Epithelial cell of proximal tubule (primary cell): ENCODE measurements at places on chromosomes 3 and 15.
A peak's percentile ranks its signal among the peaks of the same experiment; 100 is the strongest.

GRCh38 chr15:100500226-100500990, 28.3 kb downstream of the CERS3 start:
- DNase-seq = no peak

GRCh38 chr3:9947025-9947995, 4.9 kb downstream of the PRRT3 start:
- no peak for DNase-seq

- DNase-seq = no peak
Measured at GRCh38 chr3:177713928-177714900, 516.9 kb upstream of the TBL1XR1 start.

- no peak for DNase-seq
Measured at GRCh38 chr3:126934031-126934531, 48.8 kb upstream of the PLXNA1 start.

GRCh38 chr3:151686257-151686656, 47.5 kb upstream of the AADACL2 start:
- no peak for DNase-seq

DNA sequence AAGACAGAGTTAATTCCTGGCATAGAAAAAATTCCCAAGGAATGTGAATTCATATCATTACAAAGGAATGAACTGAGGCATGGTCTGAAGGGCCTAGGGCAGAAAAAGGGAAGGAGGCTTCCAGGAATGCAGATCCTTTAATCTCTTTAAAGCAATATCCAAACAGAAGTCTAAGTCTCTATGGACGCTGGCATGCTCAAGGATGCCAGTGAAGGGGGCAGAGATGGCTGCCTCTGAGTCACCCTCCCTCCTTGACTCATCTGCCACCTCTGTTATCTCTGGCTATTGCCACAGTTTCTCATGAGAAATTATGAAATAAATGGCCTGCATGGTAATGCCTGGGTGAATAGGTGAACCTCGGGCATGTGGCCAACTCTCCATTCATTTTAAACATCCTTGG, 96.3 kb upstream of the BCL6 start:
- DNase-seq = peak; percentile 42

DNA sequence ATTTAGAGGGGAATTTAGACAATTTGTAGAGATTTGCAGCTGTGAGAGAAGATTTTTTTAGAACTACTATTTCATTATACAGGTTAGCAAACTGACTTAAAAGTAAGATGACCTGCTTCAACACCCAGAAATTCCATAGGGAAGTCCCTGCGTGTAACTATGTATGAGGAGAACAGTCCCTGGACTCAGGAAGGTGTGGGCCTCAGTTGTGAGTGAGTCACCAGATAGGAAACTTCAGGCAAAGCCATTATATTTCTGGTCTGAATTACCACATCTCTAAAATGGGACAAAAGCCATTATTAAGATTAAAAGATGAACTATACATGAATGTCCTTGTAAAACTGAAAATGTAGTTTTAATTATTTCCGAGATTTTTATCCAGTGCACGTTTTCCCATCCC, 488.3 kb upstream of the GOLIM4 start:
- DNase-seq = no peak

- DNase-seq = no peak
Measured at GRCh38 chr3:178476886-178477285, 59.4 kb upstream of the KCNMB2 start.

- no peak for DNase-seq
Measured at GRCh38 chr15:89837134-89837829, 22.6 kb upstream of the ANPEP start.

- DNase-seq = no peak
Measured at GRCh38 chr3:160125258-160125657, 100.0 kb upstream of the C3orf80 start.

DNA sequence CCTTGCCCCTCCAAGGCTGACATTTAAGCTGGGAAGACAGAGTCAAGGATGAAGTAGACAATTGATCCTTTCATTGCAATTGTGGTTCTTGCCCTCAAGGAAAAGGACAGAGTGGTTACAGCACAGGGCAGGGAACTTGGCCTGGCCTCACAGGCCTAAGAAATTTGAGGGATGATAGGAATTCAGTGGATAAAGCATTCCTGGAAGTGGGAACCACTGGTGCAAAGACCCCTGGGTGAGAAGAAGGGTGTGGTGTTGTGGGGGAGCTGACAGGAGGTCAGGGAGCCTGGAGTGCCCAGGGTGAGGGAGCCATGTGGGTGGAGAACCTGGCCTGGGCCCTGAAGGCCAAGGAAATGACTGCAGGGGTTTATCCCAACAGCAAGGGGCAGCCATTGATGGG, 287.4 kb downstream of the UACA start:
- DNase-seq = no peak

DNA sequence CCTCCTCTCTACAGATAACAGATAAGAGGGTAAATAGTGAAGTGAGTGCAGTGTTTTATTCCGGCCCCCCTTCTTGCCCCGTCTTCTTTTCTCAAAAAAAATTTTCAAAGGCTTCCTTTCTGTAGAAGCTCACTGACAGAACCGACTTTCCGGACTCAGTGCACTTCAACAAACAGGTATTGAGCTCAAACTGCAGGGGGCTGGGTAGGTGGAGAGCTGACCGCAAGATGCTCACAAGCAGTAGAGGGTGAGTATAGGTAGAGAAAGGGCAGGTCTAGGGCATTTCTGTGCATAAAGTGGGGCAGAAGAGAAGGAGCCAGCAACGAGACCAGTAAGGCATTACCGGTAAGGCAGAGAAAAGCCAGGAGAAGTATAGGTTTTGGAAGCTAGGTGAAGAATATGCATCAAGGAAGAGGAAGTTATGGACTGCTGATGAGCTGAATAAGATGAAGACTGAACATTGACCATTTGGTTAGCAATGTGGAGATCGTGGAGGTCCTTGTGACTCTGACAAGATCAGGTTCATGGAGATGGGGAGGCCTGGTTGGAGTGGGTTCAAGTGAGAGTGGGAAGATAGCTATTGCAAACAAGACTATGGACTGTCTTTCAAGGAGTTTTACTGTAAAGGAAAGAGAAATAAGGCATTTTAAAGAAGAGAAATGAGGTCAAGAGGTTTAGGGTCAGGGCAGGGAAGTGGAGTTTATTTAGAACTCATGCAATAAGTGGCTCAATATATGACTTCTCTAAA, 97.4 kb downstream of the ST6GAL1 start:
- DNase-seq = no peak

DNA sequence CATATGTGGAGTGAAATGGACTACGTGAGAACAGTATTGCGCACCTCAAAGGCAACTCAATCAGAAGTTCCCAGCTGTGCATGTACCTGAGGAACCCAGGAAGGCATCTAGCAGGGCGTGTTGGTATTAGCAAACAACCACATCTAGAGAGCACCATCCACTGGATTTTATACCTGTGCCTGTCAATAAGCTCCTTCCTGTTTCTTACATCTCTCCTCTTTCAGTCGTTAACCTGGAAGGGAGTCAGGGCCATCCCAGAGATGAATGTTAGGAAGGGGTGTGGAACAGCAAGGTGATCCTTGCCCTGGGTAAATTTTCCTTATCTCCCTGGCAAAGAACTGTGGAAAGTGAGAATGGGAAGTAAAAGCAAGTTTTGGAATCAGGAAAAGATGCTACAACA, 29.6 kb upstream of the CHMP2B start:
- DNase-seq = no peak

GRCh38 chr3:193815246-193816027, 222.4 kb downstream of the OPA1 start:
- no peak for DNase-seq

- DNase-seq = no peak
Measured at GRCh38 chr3:50675179-50676030, 678 bp downstream of the DOCK3 start.

DNA sequence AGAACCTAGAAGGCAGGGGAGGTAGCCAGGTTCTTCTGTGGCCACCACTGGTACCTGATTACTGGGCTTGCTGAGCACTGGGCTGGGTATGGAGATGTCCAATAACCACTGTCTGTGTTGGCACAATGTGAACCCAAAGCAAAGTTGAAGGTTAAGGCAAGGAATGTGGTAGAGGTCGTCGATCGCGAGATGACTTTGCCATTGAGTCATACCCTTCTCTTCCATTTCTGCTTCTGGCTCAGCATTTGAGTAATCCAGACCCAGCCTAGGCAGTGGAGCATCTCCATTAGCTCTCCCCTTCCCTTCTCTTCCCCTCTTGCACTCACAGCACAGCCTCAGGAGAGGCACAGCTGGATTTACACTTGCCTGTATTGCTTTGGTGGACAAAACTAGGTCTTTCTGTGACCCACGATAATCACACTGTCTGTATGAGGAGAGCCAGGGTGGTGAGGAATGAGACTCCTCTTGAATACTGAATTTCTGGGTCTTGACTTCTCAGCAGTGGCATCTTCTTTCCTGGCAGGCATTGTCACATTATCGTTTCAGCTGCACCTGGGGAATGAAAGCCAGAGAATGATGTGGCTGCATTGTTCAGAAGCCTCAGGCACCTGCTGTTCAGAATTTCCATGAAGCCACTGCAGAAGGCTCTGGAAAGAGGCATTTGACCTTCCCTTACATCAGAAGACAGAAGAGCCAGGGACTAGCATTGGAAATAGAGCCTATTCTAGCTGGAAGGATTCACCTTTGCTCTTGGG, 272.6 kb downstream of the PDCD6IP start:
- DNase-seq = no peak

- DNase-seq = no peak
Measured at GRCh38 chr3:156554515-156554841, 439 bp downstream of the SSR3 start.

DNA sequence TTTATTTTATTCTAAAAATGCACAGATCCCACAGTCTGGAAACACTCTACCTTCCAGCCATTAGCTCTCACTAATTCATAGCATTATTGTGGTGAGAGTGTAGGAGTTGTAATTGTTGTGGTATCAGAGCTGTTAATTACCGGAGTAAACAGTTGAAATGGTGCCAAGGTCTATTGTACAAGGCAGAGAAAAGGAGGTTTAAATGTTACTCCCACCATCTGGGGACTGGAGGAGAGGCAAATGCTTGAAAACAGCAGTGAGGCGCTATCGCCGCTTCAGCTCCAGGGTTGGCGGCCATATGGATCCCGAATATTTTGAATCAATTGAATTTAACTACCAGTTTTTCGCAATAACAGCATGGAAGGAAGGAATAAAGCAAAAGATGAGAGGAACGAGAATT, 113.1 kb upstream of the C15orf61 start:
- DNase-seq = no peak

DNA sequence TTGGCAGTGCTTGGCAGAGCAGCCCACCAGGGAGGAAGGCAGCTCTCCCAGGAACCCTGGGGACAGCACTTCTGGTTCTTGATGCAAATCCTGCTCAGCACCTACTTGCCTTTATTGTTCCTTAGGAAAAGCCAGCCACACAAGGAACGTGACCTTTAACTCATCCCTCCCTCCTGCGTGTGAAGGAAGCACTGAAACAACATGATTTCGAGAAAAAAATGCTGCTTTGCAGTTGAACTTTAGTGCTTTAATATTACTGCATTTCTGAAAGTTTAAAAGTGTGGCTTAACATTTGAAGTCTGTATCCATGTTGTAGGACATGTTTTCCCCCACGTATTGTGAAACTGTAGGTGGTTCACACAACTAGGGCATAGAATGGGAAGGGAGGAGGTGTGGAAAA, 50.4 kb upstream of the CTNNB1 start:
- DNase-seq = no peak

- peak; percentile 12 for DNase-seq
Measured at GRCh38 chr15:51313074-51313393, 25.4 kb downstream of the CYP19A1 start.

GRCh38 chr15:80272987-80273386, 21.0 kb upstream of the CTXND1 start:
- DNase-seq = no peak

GRCh38 chr3:155946178-155946577, 75.7 kb downstream of the GMPS start:
- peak; percentile 59 for DNase-seq

GRCh38 chr3:29079358-29079757, 201.5 kb upstream of the RBMS3 start:
- DNase-seq = no peak

- DNase-seq = no peak
Measured at GRCh38 chr3:16247282-16248061, 17.3 kb downstream of the DPH3 start.

DNA sequence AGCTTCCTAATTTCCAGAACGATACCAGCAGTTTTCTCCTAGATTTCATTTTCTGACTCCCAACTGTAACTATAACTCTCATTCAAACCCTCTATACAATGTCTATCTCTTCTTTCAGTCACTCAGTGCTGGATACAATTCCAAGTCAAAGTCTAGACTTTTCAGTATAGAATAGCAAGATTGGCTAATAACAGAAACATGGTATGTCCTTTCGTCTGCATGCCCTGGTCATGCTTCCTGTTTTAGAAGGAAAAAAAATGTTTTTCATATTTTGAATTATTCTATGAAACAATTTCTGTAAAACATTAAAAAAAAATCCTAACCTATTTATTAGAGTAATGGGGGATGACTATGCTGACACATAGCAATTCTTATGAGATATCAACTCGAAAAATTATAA, 180.0 kb downstream of the KCNAB1 start:
- DNase-seq = no peak

DNA sequence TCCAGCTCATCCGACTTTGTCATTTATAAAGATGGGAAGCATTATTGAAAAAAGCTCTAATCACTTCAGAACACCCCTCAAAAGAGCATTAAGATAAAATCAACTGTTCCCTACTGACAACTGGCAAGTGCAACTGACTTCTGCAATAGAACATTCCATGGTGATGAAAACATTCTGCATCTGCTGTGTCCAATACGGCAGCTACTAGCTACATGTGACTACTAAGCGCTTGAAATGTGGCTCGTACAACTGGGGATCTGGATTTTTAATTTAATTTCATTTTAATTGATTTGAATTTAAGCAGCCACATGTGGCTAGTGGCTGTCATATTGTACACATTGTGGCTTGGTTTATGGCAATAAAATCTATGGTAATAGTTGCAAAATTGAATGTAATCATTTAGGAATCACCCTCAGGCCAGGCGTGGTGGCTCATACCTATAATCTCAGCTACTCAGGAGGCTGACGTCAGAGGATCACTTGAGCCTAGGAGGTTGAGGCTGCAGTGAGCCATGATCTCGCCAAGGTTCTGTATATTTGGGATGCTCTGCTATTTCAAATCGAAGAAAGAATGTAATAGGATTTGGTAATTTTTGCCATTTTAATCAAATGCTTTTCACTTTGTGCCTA, 390.3 kb downstream of the GABRB3 start:
- DNase-seq = no peak

GRCh38 chr15:27648359-27648758, 450.8 kb downstream of the OCA2 start:
- no peak for DNase-seq

DNA sequence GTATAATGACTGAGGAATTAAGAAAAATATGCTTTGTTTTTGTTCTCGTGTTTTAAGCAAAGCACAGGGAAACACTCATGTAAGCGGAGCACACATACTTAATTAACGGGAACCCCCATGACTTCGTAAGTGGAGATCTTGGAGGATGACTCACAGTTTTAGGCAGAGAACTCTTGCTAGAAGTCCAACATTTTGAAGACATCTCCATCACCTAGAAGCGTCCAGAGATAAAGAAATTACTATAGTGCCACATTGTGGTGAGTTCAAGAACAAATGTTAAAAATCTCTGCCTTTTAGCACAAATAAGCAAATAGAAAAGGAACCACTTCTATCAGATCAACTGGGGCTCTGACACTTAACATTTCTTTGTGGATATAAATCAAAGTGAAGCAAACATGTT, 194.1 kb upstream of the ARHGEF26 start:
- peak; percentile 38 for DNase-seq
